COR-L47 (cell line): ENCODE measurements at places on chromosomes 16 and 17.

- DNase-seq, result no peak
Measured at GRCh38 chr17:41015454-41015853, 6.5 kb upstream of the KRTAP3-1 start.

GRCh38 chr17:82461827-82462524 lies 3.4 kb downstream of the NARF start:
- no peak for DNase-seq

- DNase-seq, result no peak
Measured at GRCh38 chr16:15491411-15491810, 57.0 kb downstream of the BMERB1 start.

GRCh38 chr17:1611715-1612114 lies 16.9 kb downstream of the SLC43A2 start:
- DNase-seq, result no peak

- DNase-seq, result peak; percentile 58
Measured at GRCh38 chr16:2919511-2920255, 8.0 kb downstream of the FLYWCH1 start.

DNA sequence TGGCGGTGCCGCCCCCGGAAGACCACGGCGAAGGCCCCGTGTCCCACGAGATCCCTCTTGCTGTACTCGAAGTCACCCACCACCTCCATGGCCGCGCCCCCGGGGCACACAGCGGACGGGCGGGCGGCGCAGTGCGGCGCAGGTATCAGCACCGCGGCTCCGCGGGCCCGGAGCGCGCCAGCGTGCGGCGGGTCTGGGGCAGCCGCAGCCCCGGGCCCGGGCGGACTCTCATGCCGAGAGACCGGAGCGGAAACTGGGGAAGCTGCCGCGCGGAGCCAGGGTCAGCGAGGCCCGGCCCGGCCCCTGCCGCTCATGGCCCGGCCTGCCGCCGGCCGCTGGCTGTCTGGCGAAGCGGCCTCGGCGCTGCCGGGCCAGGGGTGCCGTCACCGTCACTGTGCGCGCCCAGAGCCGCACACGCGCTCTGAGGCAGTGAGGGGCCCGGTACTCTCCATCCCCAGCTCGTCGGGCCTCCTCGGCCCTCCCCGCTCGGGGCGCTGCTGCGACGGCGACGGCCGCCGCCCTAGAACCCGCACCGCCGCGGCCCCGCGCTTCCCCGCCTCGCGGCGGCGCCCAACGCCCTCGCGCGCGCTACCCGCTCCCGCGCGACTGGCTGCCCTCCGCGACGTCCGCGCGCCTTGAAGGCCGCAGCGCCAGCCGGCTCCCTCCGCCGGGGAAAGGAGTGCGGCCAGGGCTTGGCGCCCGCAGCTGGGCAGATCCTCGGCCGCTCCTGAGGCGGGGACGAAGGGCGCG lies at the start of gene ULK2:
TSS of gene ULK2 (minus strand) at position 608 of the 750 bp plus-strand sequence. CDS start at position 89, 519 bp downstream.
- DNase-seq, result peak; percentile 38

GRCh38 chr17:65599650-65600049 lies 38.2 kb upstream of the AXIN2 start:
- no peak for DNase-seq

GRCh38 chr17:33106525-33107165 lies 115.0 kb downstream of the SPACA3 start:
- no peak for DNase-seq

DNA sequence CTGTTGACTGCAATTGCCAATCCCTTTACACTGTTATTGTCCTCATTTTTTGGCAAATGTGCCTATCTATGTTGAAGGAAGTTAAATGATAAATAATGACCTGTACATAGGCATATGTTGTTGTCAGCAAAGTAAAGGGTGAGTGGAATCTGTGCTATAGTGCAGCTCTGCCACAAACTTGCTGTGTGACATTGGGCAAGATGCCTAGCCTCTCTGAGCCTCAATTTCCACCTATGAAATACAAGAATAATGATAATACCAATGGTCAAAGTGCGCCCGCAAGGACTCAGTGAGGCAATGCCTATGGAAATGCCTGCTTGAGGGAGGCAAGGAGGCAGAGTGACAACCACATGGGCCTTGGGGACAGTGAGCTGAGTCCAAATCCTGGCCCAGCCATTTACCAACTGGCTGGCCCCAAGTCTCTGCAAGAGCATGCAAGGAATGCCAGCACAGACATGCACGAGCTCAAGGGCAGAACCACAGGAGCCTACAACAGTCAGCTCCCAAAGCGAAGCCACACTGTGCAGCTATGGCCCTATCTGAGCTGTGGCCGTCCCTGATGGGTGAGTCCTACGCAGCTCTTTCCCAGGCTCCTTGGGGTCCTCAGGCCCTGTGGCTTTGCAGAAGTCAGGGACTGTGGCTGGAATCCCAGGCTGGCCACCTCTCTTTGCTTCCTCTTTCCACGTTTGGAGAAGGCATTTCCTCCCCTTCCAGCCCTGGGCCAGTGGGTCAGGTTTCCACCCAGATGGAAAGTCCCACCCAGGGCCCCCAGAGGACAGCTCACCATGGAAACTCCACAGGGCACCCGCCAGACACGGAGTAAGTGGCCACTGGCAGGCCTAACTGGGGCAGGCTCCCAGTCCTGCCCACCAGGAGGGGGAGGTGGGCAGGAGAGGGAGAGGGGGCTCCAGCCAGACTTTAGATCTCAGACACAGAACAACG lies 82.1 kb downstream of the ZNF423 start:
- no peak for DNase-seq

- DNase-seq, result no peak
Measured at GRCh38 chr16:86069736-86070298, 170.9 kb downstream of the IRF8 start.

DNA sequence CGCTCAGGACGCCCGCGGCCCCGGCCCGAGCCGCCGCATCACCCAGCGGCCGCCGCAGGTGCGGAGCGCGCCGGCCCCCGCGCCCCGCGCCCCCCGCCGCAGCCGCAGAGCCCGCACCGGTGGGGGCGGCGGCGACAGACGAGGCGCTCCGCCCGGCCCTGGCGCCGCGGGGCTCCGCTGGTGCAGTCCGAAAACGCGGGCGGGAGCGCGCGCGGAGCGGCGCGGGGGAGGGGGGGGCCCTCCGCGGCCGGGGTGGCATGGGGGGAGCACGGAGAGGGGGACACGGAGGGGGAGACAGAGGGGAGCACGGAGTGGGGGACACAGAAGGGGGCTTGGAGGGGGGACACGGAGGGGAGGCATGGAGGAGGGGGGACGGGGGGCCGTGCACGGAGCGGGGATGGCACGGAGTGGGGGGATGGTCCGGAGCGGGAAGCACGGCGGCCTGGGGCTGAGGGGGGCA lies at the start of gene AATK:
TSS of gene AATK (minus strand) at position 189 of the 460 bp plus-strand sequence. CDS start 229 bp downstream, outside the sequence.
- DNase-seq, result no peak

DNA sequence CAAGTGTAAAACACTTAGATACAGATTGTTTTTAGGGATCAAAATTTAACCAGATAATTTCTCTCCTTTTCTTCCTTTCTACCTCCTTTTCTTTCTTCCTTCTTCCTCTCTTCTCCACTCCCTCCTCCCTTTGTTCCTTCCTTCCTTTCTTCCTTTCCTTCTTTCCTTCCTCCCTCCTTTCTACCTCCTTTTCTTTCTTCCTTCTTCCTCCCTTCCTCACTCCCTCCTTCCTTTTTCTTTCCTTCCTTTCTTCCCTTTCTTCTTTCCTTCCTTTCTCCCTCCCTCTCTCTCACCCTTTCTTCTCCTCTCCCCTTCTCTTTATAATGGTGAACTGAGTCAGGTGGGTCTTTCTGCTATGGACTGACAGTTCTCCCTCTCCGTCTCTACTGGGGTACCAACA lies 397.5 kb upstream of the CDH11 start:
- no peak for DNase-seq

GRCh38 chr17:34305606-34306005 lies 13.6 kb upstream of the CCL8 start:
- DNase-seq, result no peak

DNA sequence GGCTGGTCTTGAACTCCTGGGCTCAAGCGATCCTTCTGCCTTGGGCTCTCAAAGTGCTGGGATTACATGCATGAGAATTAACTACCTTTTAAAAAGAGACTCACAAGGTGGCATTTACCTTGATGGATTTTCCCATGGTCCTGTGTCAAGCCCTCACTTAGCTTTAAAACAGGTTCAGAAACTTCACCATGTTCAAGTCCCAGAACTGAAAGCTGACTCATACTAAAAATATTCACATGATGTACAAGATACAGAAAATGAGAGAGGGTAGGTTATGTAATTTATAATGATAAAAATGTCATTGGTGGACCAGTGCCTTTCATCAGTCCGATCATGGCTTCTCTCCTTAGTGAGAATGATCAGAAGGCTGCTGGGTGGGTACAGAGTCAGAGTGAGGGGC lies 4.3 kb upstream of the AKAP1 start:
- no peak for DNase-seq

DNA sequence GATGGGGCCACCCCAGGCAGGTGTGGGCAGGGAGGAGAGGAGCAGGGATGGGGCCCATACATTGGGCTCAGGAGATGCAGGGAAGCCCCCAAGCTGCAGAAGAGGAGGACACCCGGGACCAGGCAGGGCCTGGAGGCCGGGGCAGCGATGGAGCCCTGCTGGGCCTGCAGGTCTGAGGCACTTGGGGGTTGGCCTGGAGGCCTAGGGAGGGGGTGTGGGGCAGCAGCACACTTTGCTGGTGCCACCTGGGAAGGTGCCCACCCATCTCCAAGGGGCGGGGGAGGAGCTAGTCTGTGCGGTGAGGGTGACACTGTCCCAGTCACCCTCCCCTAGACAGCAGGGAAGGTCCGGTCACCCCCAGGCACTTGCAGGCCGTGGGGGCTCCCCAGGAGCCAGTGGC lies 6.4 kb upstream of the CCDC57 start:
- no peak for DNase-seq

GRCh38 chr17:72567774-72568173 lies 447.0 kb downstream of the SOX9 start:
- peak; percentile 48 for DNase-seq

DNA sequence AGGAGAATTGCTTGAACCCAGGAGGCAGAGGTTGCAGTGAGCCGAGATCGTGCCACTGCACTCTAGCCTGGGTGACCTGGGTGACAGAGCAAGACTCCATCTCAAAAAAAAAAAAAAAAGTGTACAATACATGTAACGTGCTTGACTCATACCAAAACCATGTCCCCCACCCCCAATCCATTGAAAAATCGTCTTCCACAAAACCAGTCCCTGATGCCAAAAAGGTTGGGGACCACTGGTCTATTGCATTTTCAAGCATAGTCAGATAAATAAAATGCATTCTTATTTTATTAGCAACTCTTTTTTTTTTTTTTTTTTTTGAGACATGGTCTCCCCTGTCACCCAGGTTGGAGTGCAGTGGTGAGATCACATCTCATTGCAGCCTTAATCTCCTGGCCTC lies 52.1 kb downstream of the COPRS start:
- DNase-seq, result no peak

DNA sequence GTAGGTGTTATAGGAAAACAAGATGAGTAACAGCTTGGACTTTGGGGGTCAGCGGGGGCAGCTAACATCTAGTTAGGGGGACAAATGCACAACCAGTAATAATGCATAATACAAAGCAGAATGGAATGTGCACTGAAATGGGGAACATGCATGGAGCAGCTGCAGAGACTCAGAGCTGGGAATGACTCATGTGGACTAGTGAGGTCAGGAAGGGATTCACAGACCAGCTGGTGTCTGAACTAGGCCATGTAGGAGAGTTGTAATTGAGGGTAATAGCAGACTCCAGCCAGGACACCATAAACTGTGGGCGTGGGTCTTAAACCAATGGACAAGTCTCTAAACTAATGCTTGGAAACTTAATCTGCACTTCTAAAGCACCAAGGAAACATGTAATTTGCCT lies 176.8 kb upstream of the ASIC2 start:
- DNase-seq, result no peak

DNA sequence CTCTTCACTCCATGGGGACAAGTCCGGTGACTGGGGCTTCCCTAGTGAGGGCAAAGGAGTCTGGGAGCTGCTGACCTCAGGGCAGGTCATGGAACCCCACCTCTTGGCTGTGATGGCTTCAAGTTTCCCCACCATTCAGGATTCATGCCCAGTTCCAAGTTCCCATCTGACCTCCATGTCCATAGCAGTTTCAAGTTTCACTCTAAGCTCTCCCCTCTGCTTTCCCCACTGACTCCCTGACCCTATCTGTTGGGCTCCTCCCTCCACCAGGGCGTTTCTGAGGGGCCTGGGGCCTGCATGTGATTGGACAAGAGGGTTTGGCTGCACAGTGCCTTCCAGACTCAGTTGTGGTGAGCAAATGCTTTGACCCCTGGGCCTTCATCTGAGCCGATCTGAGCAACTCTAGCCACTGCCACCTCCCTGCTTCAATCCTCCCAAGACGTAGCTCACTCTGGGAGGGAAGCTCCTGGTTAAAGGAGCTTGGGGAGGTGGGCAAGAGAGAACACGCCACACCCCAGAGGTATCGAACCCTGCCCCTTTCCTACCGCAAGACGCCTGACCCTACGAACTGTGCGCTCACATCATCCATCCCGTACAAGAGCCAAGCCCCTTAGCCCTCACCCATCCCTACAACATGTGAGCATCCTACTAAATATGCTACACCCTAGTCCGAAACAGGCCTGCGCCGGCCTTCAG lies 8.3 kb downstream of the ZNF629 start:
- no peak for DNase-seq
